ENCODE measurements at places on chromosomes 5 and 9. TPM values are rescaled to one million over a fixed set of nuclear protein-coding genes. Genes with fewer than 3 reads are reported as not detected.

TAF11L5 gene
- not detected for total RNA-seq

- no peaks in the 10 kb centered on the region for H3K27me3 ChIP-seq
- H3K27ac ChIP-seq, result no peak overlapping the region
- DNase-seq, result peak; percentile 59
- no peaks in the 10 kb centered on the region for H3K36me3 ChIP-seq
- no peaks in the 10 kb centered on the region for H3K4me1 ChIP-seq
These were observed 926.3 kb upstream of the ARRDC3 start for GRCh38 chr5:92309336-92309991.

TRAF1 gene
- total RNA-seq, result 3.9 TPM

BARX1 gene
- not detected for total RNA-seq

GRCh38 chr9:89718176-89718575 lies 113.4 kb downstream of the GADD45G start:
- DNase-seq, result no peak
- no peak overlapping the region for H3K27ac ChIP-seq
- H3K36me3 ChIP-seq, result no peaks in the 10 kb centered on the region
- no peak overlapping the region for H3K4me3 ChIP-seq

DNA sequence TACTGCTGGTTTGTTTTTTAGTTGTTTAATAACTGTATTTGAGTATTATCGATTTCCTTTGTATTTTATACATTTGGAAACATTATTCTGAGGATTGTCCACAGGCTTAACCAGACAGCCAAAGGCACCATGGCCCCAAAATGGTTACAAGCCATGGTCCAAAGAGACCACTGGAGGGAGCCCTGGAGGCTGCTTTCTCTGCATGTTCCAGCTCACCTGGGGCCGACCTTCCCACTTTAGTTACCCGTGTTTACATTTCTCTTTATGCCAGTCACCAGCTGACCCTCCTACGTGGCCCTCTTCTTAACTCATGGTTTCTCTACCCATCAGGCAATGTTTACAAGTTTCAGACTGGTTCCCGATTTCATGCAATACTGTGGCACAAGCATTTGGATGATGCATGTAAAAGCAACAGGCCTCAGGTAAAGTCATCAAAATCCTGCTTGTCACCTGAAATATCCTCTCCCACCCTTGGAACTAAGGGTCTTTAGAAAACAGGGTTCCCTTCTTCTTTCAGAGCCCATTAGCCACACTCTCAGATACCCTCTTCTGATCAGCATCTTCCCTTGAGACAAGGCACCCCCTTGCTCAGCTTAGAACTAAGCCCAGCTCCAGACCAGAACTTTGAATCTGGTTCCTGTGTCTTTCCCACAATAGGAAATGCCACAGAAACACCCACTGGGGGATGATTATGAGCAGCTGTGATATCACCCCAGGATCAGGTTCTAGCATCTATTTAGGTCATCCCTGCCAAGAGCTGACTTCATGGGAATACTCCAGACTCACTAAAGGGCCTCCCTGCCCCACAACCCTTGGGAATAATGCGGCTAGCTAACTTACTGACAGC lies 49.9 kb upstream of the GARNL3 start:
- H3K27me3 ChIP-seq, result peaks cover 8% of the 10 kb centered on the region
- no peak overlapping the region for H3K4me3 ChIP-seq
- no peaks in the 10 kb centered on the region for H3K36me3 ChIP-seq
- peak; percentile 89 for DNase-seq
- no peak overlapping the region for H3K27ac ChIP-seq

GRCh38 chr9:116843863-116844620 lies 156.9 kb downstream of the TRIM32 start:
- no peak overlapping the region for H3K27ac ChIP-seq
- H3K4me1 ChIP-seq, result no peaks in the 10 kb centered on the region
- no peak overlapping the region for H3K4me3 ChIP-seq

SPATA31A3 gene
- total RNA-seq, result not detected

DNA sequence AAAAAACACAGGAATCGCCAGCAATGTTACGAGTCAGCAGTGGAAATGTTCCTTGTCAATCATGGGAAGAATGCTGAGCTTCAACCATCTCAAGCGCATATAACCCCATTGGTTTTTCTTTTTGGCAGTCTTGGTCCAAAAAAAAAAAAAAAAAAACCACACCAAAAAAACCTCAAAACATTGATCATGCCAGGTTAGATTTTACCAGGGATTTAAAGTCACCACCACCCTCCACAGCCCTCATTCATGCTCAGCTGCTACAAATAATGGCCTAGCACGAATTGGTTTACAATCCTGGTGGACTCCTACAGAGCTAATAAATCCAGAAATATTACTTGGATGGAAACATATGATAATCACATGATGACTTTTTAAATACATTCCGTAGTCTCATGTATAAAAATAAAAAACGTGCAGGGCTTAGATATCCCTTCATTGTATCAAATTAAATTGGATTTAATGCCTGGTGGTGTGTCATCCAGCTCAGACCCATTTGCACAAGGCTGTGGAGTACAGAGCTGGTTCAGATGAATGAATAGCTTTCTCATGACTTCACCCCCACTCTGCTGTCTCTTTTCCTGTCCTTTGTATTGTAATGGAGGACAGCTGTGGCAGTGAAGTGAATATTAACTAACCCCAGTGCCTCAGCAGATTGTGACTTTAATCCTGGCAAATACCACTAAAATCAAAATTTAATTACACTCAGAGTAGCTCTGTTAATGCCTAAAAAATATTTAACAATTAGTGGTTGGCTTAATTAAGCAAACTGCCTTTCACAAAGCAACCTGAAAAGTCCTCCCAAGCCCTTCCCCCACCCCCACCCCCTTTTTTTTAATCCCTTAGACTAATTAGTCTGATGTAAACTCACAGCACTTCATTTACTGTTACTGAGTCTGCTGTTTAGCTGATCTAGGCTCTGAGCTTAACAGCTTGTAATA lies 626.5 kb upstream of the ZNF608 start:
- H3K4me3 ChIP-seq, result no peak overlapping the region
- no peak overlapping the region for H3K27ac ChIP-seq
- peak; percentile 77 for DNase-seq
- no peaks in the 10 kb centered on the region for H3K27me3 ChIP-seq
- H3K4me1 ChIP-seq, result no peaks in the 10 kb centered on the region
- H3K36me3 ChIP-seq, result no peaks in the 10 kb centered on the region

DNA sequence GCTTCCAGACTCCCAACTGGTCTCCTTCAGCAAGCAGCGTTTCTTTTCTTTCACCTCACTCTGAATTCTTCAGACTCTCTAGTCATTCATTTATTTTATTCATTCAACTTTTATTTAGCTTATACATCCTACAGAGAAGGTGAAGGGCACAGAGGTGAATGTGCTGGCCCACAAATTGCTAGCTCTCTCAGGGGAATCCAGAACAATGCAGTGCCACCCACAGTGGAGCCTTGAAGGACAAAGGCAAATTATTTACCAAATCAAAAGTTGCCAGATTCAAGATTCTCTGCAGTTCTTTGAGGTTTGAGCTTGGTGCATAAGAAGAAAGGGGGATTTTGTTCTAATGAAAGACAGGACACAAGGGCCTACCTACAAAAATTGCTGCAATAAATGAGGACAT lies 29.7 kb downstream of the GRIA1 start:
- no peaks in the 10 kb centered on the region for H3K27me3 ChIP-seq
- no peaks in the 10 kb centered on the region for H3K36me3 ChIP-seq
- H3K4me1 ChIP-seq, result peaks cover 18% of the 10 kb centered on the region
- no peak overlapping the region for H3K4me3 ChIP-seq

- H3K27ac ChIP-seq, result no peak overlapping the region
- no peak for DNase-seq
- H3K27me3 ChIP-seq, result no peaks in the 10 kb centered on the region
- peaks cover 75% of the 10 kb centered on the region for H3K36me3 ChIP-seq
- H3K4me1 ChIP-seq, result peaks cover 1% of the 10 kb centered on the region
These were observed 59.0 kb upstream of the RETREG1 start for GRCh38 chr5:16675806-16676205.

GRCh38 chr9:29144476-29144875 lies 1571.2 kb upstream of the C9orf72 start:
- H3K4me3 ChIP-seq, result no peak overlapping the region
- no peak overlapping the region for H3K27ac ChIP-seq
- no peak for DNase-seq
- no peaks in the 10 kb centered on the region for H3K4me1 ChIP-seq
- no peaks in the 10 kb centered on the region for H3K27me3 ChIP-seq
- no peaks in the 10 kb centered on the region for H3K36me3 ChIP-seq

DOK3 gene
- 0.56 TPM for total RNA-seq

SPATA31D4 gene
- total RNA-seq, result not detected

- 0 out of 2 replicates have a peak, but pooled peaks cover 2% of the 10 kb centered on the region for H3K4me1 ChIP-seq
- H3K27ac ChIP-seq, result no peak overlapping the region
- no peak overlapping the region for H3K4me3 ChIP-seq
- no peaks in the 10 kb centered on the region for H3K27me3 ChIP-seq
- no peaks in the 10 kb centered on the region for H3K36me3 ChIP-seq
- DNase-seq, result no peak
These were observed 15.9 kb upstream of the CLINT1 start for GRCh38 chr5:157874861-157875260.

GRCh38 chr5:151780348-151780747 lies 8.6 kb downstream of the G3BP1 start:
- no peaks in the 10 kb centered on the region for H3K27me3 ChIP-seq
- no peak overlapping the region for H3K4me3 ChIP-seq
- H3K27ac ChIP-seq, result no peak overlapping the region
- no peaks in the 10 kb centered on the region for H3K36me3 ChIP-seq
- H3K4me1 ChIP-seq, result peaks cover 4% of the 10 kb centered on the region

OR1Q1 gene
- not detected for total RNA-seq

ABLIM3 gene
- 33.3 TPM for total RNA-seq

DNA sequence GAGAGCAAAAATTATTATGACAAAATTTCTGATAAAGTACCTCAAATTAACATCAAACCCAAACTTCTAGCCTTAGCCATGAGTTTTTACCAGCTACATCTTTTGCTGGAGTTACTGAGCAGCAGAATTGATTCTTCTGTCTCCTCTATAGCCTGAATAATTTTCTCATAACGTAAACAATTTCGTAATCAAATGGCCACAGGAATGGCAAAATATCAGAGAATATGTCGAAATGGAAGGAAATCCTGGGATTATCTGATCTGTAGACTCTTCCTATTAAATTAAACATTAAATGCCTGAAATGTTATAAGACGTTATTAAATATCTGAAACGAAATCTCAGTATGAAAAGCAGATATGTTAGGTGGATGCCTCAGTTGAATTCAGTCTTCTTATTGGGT lies 41.1 kb downstream of the LURAP1L start:
- H3K27ac ChIP-seq, result peak overlapping the region; percentile 87
- no peaks in the 10 kb centered on the region for H3K27me3 ChIP-seq
- peaks cover 5% of the 10 kb centered on the region for H3K36me3 ChIP-seq

- no peak overlapping the region for H3K4me3 ChIP-seq
- H3K4me1 ChIP-seq, result peaks cover 10% of the 10 kb centered on the region
- no peak for DNase-seq
- H3K36me3 ChIP-seq, result no peaks in the 10 kb centered on the region
- H3K27ac ChIP-seq, result no peak overlapping the region
These were observed 35.8 kb downstream of the ALG2 start for GRCh38 chr9:99185934-99186333.

DNA sequence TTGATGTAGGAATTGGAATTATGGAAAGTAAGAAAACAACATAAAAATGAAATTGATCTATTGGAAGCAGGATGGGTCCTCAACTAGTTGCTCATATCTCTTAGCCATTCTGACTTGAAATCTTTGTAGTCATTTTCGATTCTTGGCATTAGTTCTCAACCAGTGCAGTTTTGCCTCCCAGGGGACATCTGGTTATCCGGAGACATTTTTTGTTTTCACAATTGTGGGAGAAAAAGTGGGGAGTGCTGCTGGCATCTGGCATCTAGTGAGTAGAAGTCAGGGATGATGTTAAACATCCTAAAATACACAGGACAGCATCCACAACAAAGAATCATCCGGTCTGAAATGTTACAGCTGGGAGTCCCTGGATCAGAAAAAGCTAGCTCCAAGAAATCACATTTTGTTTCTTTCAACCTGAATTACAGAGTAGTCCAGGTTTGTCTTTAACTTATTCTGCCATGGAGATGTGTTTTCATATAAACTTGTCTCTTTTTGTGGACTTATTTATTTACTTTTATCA lies 74.9 kb downstream of the FBXL7 start:
- H3K27ac ChIP-seq, result no peak overlapping the region
- DNase-seq, result peak; percentile 7
- H3K36me3 ChIP-seq, result no peaks in the 10 kb centered on the region
- no peak overlapping the region for H3K4me3 ChIP-seq
